RWPE2 (cell line): ENCODE measurements at places on chromosomes 3 and 15.
A peak's percentile ranks its signal among the peaks of the same experiment; 100 is the strongest.

- no peak for DNase-seq
Measured at GRCh38 chr3:56932866-56933265, 127.6 kb upstream of the SPATA12 start.

DNA sequence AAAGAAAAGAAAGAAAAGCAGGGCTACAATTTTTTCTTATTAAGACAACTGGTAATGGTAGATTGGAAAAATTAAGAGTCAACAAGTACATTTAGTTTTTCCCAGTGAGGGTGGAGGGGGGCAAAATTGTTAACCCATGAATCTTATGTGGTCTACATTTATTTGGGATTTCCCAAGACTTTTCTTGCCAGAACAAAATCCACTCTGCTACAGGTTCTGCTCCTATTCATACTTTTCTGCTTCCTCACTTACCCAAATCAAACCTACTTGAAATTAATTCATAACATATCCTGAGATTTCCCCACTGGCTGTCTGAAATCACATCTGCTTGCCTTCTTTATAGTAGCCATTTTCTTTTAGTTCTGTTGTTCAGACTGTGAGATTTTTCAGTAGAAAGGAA is 41.1 kb downstream of the VGLL3 start:
- no peak for DNase-seq

DNA sequence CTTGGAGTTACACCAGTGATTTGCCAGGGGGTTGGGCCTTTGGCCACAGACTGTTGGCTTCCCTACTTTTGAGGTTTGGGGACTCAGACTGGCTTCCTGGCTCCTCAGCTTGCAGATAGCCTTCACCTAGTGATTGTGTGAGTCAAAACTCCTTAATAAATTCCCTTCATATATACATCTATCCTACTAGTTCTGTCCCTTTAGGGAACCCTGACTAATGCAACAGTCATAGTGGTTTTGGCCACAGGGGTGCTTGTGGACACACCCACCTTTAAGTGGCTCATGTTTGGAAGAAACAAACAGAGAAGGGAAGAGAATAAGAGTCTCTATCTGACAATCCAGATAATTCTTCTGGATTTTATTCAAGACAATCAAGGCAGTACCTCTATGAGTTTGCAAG is 457.7 kb downstream of the EPHA3 start:
- DNase-seq = no peak

DNA sequence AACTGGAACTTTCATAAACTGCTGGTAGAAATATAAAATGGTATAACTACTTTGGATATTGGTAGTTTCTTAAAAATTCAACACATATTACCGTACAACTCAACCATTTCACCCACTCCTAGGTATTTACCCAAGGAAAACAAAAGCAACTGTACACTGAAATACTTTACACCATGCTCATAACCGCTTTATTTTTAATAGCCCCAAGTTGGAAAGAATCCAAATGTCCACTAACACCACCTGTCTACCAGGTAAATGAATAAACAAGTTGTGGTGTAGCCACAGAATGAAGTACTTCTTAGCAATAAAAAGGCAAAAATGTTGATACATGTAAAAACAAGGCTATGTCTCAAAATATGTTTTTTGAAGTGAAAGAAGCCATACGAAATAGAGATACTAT is 215.9 kb upstream of the PEX5L start:
- no peak for DNase-seq

GRCh38 chr3:58093574-58094195 is 85.5 kb downstream of the FLNB start:
- no peak for DNase-seq

- no peak for DNase-seq
Measured at GRCh38 chr3:148698190-148698810, 597 bp downstream of the AGTR1 start.

- no peak for DNase-seq
Measured at GRCh38 chr3:126112531-126113237, 28.8 kb upstream of the SLC41A3 start.

GRCh38 chr3:171460725-171461524 is 720 bp upstream of the TNIK start:
- peak; percentile 60 for DNase-seq

GRCh38 chr15:63323798-63324563 is 46.6 kb downstream of the APH1B start:
- no peak for DNase-seq

GRCh38 chr15:81849289-81849688 is 196.5 kb downstream of the MEX3B start:
- DNase-seq = no peak

DNA sequence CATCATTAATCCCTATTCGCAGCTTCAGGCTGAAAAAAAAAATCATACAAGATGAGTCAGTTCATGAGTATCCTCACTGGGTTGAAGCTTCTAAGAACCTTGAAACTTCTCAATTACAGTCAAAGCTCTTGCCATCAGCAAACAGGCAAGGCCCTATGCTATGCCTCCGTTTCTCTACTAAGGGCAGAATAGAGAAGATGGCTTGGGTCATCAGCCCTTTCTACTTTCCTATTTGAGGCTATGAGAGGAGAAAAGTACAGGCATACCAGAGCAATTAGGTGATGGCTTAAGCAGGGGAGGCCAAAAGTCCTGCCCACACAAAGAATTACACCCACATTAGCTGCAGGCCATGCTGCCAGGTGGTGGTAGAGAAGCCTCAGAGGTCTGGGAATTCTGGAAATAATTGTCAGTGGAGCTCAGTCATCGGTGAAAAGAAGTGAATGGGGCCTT is 89.0 kb downstream of the MRPL46 start:
- no peak for DNase-seq

DNA sequence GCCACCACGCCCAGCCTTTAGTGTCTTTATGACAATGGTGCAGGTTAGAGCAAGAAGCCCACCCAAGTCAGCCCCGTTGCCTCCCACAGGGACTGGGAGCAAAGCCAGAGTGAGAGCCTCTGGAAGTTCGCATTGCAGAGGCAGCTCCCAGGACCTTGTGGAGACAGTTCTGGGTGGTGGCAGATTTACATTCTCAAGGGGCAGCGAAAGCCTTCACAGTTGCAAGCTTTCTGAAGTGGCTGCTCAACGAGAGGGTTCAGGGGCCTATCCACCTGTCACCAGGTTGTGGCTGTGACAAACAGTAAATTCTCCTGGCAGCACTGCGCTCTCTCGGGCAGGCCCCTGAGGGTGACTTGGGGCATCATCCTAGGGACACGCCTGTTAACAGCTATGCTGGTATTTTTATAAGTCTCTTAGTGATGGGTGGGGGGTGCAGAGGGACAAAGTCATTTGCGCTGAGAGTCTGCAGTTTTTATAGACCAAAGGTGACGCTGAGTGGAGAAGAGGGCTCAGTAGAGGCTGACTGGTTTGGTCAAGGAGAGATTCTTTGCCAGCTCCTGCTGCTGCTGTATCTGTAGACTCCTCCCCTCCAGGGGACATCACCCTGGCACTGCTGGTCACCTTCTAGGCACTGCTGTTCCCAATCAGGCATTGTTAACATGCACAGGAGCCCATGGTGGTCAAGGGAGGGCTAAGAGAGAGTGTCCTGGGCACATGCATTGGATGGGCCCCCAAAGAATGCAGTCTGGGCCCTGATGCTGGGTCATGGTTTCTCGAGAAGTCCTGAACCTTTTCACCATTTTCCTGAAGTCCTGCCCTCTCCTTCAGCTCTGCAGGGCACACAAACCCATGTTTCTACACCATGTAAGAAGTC is 57.5 kb upstream of the KLF13 start:
- peak; percentile 50 for DNase-seq

DNA sequence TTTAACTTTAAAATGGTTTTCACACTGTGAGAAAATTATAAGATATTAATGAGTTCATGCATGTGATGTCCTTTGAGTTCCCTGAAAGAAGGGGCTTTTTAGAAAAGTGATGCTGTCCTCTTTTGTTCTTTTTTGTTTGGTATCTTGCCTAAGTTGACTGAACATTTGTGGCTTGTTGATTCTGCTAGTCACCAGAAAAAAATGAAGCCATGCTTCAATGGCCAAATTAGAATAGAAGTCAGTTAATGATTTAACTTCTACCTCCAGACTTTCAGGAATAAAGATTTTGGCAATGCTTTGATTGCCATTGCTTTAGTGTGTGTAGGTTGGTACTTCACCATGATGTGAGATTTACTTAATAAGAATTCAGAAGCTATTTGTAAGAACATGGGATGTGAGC is 260.6 kb upstream of the NECTIN3 start:
- DNase-seq = no peak

- DNase-seq = no peak
Measured at GRCh38 chr15:74873756-74874424, 725 bp upstream of the SCAMP2 start.

DNA sequence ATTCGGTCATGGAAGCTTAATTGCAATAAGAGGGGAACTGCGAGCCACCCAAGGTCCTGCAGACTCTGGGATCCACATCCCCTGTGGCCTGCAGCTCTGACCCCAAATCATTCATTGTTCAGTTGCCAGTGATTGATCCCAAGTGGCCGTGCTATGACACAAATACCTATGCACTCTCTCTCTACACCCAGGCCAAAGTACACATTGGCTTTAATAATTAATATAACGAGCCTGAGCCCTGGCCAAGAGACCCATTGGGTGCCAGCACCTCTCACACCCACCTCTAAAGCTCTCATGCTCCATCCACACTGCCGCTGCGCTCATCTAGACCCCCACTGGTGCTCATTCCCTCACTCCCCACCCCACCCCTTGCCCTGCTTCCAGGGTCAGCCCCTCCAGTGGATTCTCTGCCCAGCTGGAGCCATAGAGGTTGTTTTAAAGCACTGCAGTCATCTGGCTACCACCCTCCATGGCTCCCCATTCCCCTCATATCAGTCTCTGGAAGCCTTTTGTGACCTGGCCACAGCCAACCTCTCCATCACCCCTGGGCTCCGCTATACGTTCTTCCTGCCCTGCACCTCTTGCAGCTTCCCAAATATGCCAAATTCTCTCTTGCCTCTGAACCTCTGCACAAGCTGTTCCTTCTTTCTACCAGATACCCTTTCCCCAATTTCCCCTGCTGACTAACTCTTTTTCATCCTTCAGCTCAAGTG is 37.7 kb upstream of the SLC6A6 start:
- DNase-seq = no peak

GRCh38 chr3:151468284-151468917 is 7.5 kb upstream of the IGSF10 start:
- no peak for DNase-seq

GRCh38 chr3:4907050-4907449 is 72.2 kb upstream of the BHLHE40 start:
- no peak for DNase-seq

DNA sequence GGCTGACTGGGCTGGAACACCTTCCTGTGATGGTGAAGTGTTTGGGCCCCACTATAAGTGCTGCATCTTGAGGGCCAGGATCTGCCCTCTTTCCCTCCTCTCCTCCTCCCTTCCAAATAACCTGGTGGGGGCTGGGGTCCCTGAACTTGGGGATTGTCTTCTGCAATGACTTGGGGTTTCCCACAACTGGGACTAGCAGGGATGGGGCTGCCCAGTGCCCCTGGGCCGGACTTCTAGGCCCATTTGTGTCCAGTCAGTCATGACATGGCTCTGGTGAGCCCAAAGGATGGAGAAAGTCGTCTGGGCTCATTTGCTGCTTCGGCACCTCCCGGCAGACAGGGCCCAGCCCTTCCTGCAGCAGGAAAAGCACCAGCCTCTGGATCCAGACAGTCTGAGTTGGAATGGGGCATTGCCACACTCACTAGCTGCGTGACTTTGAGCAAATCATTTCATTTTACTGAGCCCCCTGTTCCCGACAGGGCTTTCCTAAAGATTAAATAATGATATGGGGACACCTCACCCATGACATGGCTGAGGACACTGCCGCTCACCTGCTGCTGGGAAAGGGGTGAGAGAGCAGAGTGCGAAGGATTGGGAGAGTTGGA is 113.2 kb downstream of the DNAJB8 start:
- no peak for DNase-seq

GRCh38 chr3:25533399-25533798 is 105.3 kb downstream of the RARB start:
- DNase-seq = no peak

DNA sequence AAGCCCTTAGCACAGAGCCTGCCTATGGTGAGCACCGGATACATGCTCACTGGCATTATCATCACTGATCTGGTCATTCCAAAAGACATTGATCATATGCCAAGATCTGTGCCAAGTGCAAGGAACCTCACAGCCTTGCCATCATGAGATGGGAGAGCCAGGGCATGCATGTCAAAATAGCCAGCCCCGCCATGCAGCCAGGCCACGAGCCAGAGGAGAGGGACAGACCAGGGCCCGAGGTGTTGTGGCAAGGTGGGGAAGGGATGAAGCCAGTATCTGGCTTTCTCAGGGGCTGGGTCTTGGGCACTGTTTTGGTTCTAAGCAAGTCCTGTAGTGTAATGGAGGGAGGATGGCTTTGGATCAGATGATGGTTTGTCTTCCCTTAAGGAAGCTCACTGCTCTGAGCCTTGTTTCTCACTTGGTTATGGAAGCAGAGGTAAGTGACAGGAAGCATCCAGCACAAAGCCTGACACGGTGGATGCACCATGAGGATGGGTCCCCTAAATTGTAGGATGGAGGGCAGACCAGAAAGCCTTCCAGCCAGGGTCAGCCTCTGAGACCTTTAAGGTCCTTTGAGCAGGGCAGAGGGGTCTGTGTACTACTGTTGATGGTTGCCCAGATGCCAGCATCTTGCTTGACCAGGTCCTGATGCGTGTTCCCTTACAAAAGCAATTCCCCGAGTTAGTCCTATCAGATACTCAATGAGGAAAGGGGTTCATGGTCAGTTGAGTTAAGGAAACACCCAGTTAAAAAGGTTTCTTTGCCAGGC is 247.7 kb upstream of the TLE3 start:
- DNase-seq = no peak

DNA sequence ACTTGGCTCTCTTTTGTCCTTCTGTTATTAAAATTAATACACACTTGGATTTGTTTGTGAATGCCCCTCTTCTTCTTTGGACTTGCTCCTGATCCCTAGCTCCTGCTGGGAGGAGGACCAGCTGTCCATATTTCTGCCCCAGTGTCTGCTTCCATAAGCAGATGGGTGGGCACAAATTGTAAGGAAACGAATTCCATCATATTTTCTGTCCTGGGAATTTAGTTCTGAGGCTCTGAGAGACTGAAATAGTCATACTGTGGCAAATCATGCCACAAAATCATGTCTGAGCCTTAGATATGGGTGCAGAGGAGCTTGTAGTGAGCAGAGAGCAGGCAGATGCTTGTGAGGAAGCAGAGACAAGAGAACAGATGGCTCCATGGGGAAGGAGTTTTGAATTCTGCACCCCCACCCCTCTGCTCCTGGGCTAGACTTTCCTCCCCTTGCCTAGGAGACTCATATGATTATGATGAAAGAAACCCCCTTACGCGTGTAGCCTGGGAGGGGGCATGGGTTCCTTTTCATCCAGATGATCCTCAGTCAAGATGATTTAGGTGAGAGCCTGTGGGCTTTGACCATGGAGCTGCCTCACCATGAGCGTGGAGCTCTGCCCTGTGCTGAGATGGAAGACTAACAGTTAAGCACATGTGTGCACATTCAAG is 50.6 kb downstream of the SV2B start:
- no peak for DNase-seq

GRCh38 chr3:16024548-16024947 is 149.9 kb upstream of the GALNT15 start:
- no peak for DNase-seq

- DNase-seq = no peak
Measured at GRCh38 chr3:177578488-177578887, 381.2 kb upstream of the TBL1XR1 start.

GRCh38 chr15:67070150-67070549 is 4.7 kb downstream of the SMAD3 start:
- no peak for DNase-seq
